ENCODE measurements at places on chromosomes 12 and 14.

DNA sequence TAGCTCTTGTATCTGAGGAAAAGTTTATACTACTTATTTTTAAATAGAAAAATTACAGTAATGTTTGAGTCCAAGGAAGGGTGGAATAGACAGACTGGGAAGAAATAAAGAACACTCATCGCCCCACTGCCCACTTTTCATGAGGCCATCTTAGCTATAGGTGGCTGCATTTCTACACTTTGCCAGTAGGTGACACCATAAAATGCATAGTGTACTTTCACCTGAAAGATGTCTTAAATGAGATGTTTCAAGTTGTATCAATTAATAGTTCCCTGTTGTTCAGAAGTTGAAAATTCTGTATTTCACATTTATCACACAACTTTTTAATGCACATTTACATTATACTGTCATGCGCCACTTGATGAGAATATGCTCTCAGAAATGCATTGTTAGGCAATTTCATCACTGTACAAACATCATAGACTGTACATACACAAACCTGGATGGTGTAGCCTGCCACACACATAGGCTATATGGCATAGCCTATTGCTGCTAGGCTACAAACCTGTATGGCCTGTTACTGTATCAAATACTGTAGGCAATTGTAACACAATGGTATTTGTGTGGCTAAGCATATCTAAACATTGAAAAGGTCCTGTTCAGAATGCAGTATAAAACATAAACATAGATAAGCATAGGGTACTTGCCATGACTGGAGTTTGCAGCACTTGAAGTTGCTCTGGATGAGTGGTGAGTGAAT is 27.6 kb downstream of the PMCH start:
- no peak for DNase-seq

- no peak for DNase-seq
These were observed 3.6 kb upstream of the CFAP73 start for GRCh38 chr12:113145720-113146551.

DNA sequence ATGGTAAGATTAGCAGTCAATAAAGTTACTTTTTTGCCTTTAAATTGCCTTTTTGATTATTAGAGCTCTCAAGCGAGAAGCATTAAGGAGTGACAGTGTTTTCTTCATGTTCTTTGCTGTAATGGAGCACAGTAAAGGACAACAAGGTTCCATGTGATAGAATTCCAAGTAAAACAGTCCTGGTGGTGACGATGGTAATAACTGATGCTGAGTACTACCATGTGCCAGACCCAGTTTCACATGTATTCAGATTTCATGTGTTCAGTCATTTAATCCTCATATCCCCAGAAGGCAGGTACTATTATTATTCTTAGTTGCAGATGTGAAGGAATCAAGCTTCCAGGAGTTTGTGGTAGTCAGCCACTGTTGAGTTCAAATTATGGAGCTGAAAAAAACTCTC is 79.0 kb downstream of the FRMD6 start:
- no peak for DNase-seq

DNA sequence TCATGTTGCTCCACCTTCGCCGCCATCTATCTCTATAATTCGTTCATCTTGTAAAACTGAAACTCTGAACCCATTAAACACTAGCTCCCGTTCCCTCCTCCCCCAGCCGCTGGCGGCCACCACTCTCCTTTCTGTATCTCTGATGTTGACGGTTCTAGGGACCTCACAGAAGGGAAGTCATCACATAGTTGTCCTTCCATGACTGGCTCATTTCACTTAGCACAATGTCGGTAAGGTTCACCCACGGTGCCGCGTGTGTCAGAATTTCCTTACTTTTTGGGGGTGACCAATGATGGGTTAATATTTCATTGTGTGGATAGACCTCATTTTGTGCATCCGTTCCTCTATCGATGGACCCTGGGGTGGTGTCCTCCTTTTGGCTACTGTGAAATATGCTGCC is 2.0 kb upstream of the CACNA2D4 start:
- no peak for DNase-seq

DNA sequence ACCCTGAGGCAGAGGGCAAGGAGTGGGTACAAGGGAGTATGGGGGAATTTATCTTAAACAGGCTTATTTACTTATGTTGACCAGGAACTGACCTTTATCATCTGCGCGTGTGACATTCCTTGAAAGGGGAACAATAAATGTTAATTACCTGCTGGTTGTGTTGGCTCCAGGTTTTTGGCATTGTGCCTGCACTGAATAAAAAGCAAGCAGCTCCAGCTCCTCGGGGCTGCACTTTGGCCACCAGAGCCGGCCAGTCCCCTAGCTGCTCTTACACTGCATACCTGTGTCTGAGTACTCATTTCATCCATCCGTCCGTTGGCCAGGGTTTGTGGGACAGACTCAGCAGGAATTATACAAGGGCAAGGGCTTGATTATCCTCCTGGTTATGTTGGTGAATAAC is 68.8 kb upstream of the GTF2A1 start:
- DNase-seq = no peak

DNA sequence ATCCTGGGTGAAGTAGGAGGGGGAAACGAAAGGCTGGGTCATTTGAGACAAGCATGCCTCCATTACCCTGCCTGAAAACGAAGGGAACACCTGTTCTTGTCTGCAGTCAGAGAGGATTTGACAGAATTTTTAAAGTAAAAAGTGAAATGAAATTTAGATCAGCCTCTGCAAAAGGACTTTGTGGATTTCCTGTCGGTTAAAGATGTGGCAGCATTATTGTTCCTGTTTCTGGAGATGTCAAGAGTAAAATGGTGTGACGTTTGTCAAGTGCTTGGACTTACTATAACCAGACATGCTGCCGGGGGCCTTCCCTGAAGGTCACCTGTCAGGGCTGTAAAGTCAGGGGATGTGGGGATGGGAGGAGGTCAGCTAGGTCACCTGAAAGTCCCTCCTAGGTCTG is 32.0 kb downstream of the NRXN3 start:
- peak; percentile 14 for DNase-seq

DNA sequence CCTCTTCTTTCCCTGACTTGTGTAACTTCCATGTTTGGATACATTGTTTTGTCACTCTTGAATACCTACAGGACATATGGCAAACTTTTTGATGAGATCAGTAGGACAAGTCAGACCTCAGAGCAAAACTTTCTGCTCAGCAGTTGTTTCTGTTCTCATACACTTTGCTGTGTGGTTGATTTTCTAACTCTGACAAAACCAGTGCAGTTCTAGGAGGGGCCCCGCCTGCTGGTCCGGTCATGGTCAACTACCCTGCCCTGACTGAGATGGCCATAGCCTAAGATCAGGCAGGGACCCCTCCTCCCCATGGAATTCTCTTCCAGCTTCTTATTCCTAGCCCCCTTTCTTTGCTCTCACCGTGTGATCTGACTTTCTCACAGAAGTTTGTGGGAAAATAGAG is 92.8 kb downstream of the OTOGL start:
- DNase-seq = no peak

DNA sequence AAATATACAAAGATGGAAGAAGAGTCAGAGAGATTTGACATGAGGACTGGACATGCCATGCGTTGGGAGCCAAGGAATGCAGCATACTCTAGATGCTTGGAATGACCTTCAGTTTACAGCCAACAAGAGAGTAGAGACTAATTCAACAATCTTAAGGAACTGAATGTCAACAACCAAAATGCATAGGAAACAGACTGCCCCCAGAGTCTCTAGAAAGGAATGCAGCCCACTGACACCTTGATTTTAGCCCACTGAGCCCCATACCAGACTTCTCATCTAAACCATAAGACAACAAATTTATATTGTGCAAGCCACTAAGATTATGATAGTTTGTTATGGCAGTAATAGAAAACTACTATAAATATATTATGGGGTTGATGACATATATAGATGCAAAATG is 611.2 kb downstream of the RPS29 start:
- DNase-seq = no peak

- DNase-seq = no peak
These were observed 74.6 kb upstream of the TBX5 start for GRCh38 chr12:114480337-114481199.

DNA sequence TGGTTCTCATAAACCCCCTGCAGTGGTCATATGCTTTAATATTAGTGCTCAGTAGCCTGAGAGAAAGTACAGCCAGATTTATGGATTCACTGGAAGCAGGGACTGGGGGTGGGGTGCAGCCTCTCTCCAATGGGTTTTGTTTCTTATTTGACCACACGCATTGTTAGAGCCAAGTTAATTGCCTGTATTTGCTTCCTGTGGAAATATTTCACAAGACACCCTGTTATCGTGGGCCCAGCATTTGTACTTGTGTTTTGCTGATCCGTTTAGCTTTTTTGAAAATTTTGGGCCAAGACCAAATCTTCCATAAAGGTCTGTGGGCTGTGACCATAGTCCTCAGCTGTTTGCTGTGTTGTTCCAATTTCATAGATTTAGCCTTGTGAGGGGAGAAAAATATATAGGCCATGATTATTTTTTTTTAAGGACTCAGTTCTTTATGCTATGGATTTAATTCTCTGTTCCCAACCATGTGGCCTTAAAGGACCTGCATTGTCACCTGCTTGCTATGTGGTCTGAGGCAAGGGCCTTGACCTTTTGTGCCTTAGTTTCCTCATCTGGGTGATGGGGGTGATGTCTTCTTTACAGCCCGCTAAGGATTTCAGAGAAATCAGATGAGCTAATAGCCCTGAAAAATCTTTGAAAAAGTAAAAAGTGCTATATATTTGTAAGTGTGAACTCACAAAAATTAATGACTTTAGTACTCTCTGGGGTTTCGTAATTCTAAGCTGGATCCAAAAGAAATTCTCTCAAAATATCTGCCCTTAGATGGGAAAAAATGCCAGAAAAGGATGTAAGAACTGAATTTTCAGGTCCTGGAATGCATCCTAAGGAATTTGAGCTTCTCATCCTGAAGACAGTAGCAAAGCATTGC is 370.2 kb downstream of the DPF3 start:
- DNase-seq = no peak

- DNase-seq = no peak
These were observed 30.5 kb upstream of the GRIP1 start for GRCh38 chr12:66709457-66709773.

GRCh38 chr14:71621276-71621675 is 311.0 kb upstream of the RGS6 start:
- no peak for DNase-seq

Data from KG1 (cell line).